ENCODE measurements at places on chromosomes 7 and 10.

GRCh38 chr7:11642841-11643240, 189.2 kb downstream of the THSD7A start:
- no peak for DNase-seq

DNA sequence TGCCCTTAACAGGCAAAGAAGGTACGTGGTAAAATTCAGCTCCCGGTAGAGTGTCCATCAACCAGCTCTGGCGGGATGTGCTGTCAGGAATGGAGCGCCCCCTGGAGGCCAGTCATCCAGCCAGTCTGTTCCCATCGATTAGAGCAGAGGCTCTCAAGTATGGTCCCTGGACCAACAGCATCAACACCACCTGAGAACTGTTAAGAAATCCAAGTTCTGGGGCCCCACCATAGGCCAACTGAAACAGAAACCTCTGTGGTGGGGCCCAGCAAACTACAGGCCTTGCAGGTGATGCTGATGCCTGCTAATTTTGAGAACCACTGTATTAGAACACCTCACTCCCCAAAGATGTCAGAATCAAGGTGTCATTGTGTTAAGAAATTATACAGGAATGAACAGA, 109.2 kb downstream of the DPY19L1 start:
- peak; percentile 33 for DNase-seq

DNA sequence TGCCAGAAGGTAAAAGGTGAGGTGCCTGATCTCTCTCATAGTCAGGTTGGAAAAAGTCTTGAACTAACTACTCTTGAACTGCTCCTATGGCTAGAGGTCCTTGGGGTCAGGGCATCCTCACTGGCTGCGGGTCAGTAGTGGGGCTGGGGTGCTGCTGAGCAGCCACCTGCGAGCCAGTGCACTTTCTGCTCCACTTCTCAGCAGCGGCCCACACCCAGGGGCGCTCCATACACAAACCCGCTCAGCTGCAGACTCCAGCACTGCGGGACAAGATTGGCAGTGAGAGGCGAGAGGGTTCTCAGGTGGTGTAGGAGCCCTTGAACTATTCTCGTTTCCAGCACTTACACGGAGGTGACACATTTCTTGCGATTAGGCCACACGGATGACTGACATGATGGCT, 6.0 kb downstream of the ABCA13 start:
- no peak for DNase-seq

DNA sequence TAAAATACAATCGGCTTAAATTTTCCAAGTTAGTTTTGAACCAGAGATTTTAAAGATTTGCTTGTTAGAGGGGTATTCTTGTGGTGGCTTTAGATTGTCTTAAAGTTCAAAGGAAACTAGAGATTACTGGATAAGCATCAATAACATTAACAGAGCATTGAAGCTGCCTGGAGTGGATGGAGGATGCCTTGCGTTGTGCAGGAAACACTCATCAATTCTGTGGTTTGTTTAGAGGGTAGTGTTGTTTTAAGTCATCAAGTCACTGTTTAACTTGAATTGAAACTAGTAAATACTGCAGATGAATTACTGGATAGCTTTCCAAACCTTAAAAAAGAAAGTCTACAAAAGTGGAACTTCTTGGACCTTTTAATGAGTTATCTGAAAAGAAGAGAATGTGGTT, 218.6 kb downstream of the CELF2 start:
- DNase-seq, result no peak

- DNase-seq, result no peak
These were observed 118.3 kb upstream of the KMT2E start for GRCh38 chr7:104895522-104896236.

DNA sequence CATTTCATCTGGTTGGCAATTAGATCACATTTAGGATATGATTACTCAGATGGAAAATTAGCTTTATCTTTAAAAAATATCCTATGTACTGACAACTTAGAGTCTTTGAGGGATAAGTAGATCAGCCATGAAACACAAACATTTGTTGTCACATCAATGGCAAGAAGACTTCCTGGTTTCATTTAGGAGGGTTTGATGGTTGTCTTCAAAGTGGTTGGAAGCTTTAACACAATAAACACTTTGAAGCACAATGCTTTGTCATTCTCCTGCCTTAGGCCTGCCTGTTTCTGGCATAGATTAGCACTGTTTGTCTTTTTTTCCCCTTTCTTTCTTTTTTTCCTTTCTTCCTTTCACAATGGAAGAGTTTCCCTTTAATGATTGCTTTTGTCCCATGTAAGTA, 20.5 kb downstream of the INHBA start:
- DNase-seq, result no peak

DNA sequence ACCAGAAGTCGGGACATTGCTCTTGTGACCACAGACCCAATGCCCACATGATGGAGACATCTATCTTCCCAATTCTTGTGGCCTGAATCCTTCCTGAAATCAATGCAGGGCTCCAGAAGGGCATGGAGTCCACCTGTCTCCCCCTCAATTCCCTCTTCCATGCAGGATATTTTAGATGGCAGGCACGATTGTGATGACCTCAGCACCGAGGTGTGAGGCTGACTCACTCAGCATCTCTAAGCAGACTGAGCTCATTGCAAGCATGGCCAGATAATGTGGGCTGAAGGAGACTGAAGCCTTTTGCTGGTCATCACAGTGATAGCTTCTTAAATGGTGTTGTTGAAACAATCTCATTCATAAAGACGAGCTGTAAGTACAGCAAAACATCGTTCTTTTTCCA, 374.9 kb upstream of the PODXL start:
- no peak for DNase-seq

GRCh38 chr10:126179637-126180036, 208.6 kb downstream of the ADAM12 start:
- DNase-seq, result no peak

- DNase-seq, result no peak
These were observed 105.9 kb downstream of the CPEB3 start for GRCh38 chr10:92184977-92185376.

DNA sequence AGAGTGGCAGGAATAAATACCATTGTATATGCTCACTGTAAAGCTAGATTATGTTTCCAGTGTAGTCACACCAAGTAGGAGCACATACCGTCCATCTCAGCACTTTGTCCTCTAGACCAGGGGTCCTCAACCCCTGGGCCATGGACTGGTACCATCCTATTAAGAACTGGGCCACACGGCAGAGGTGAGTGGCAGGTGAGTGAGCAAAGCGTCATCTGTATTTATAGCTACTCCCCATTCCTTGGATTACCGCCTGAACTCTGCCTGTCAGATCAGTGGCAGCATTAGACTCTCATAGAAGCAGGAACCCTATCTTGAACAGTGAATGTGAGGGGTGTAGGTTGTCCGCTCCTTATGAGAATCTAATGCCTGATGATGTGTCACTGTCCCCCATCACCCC, 735.3 kb downstream of the MAGI2 start:
- no peak for DNase-seq

DNA sequence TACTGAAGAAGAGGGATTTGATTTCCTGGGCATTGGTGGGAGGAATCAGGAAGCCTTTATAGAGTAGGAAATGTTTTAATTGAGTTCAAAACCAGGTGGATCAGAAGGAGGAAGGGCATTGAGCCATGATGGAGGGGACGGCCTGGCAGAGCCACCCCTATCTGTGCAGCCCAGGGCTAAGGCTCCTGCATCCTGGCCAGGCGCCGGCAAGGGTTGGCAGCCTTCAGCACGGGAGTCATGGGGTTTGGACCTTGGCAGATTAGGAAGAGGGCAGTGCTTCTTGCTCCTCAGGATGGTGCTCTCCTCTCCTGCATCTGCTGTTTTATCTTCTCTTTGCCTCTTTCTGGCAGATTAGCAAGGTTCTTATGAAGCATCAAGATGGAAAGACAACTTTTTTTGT, 12.5 kb downstream of the ZNF862 start:
- no peak for DNase-seq

DNA sequence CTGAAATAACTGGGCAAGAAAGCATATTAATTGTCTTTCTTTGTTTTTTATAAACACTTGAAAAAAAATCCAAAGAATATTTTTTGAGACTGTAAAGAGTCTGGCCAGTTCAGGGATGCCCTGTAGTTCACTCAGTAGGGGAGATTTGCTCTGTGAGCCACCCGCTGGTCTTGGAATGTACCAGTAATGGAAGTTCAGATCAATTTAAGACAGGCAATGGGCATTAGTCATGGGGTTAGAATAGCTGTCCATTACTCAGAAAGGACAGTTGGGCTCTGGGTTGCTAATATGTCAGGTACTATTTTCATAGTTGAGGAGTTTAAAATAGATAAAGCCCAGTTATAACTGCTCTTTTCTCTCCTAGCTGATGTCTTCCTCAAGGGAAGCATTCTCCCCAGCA, 38.7 kb downstream of the A1CF start:
- no peak for DNase-seq

- DNase-seq, result no peak
These were observed 4.8 kb upstream of the ZNF783 start for GRCh38 chr7:149257146-149257545.

- peak; percentile 78 for DNase-seq
These were observed 5.5 kb downstream of the ELOVL3 start for GRCh38 chr10:102231357-102232318.

- no peak for DNase-seq
These were observed 203.0 kb upstream of the GPR26 start for GRCh38 chr10:123463181-123463580.

GRCh38 chr10:79098596-79099015, 29.8 kb downstream of the ZMIZ1 start:
- no peak for DNase-seq

- no peak for DNase-seq
These were observed 504 bp upstream of the BMPER start for GRCh38 chr7:33904681-33905388.

GRCh38 chr7:47191876-47192291, 390.0 kb downstream of the TNS3 start:
- no peak for DNase-seq

- no peak for DNase-seq
These were observed 1245.5 kb downstream of the GATA3 start for GRCh38 chr10:9299966-9300365.

- no peak for DNase-seq
These were observed 163.3 kb downstream of the GRID1 start for GRCh38 chr10:86203162-86203905.

GRCh38 chr10:103748020-103748419, 107.4 kb downstream of the SH3PXD2A start:
- DNase-seq, result no peak

DNA sequence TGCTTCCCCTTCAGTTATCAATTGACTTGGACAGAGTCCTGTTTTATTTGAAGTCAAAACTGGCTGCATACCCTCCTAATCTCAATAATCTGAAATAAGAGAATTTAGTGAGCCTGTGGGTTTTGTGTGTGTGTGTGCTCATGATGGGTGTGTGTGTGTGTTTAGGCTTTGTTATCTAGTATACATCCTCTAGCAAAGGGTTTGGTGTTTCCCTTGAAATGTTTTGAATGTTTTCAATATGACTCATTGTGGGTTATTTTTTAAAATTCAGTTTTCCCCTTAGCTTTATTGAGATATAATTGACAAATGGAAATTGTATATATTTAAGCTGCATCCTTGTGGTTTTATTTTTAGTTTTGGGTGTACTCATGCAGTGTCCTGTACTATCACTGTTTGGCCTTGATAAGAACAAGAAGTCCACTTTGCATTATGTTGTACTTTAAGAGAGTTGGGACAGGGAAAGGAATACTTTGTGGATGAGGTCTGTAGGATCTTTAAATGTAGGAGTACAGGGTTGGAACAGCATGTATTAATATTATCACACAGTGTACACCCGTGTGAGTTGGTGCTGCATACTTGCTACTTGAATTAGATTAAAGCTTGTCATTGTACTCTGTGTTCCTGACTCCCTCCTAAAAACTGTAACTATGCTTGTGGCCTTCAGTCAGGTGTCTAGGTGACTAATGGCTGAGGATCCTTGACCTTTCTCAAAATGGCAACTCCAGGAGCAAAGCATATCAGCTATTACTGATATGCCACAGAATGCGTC, 58.3 kb downstream of the VCL start:
- DNase-seq, result no peak

- no peak for DNase-seq
These were observed 253.6 kb upstream of the NPVF start for GRCh38 chr7:25481891-25482290.

- no peak for DNase-seq
These were observed 1158.8 kb upstream of the SORCS1 start for GRCh38 chr10:108323274-108323798.

GRCh38 chr7:84513061-84513460, 318.5 kb upstream of the SEMA3A start:
- DNase-seq, result no peak

DNA sequence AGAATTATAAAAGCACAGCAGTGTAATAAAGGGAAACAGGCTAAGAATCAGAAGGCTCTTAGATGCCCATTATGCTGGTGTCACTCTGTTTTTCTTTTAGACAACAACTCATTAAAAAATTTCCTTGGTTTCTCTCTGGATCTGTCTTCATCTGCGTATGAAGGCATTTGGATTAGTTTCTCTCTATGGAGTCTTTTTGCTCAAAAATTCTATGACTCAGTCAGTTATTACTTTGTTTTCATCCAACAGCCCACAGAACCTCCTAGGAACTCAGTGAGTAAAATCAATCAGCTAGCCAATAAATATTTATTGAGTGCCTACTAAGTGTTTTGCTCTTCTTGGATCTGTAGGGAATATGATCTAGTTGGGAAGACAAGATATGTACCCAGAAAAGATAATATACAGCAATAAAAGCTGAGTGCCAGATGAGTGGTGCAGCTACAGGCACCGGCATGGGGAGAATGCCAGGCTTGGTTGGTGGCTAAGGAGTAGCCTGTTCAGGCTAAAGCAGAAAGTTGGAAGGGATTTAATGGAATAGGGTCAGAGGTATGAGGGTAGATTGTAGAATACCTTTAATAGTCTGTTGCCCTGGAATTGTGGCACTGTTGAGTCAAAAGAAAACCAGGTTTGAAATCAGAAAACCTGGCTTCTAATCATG, 156.2 kb downstream of the LRRC4 start:
- no peak for DNase-seq

GRCh38 chr10:31700181-31700611, 228.4 kb downstream of the ARHGAP12 start:
- no peak for DNase-seq

DNA sequence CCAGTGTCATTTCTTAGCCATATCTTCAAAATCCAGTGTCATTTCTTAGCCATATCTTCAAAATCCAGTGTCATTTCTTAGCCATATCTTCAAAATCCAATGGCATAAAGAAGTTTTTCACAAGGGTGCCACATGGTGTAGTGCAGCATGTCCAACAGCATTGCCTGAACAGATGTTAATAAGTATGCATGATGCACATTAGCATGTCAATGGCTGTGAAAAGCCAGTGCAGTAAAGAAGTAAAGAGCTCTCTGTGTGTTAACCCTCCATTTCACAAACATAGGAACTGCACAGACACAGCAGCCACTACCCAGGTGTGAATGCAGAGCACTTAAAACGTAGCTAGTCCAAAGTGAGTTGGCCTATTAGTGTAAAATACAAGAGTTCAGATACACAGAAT, 89.8 kb downstream of the GNAI1 start:
- DNase-seq, result no peak

DNA sequence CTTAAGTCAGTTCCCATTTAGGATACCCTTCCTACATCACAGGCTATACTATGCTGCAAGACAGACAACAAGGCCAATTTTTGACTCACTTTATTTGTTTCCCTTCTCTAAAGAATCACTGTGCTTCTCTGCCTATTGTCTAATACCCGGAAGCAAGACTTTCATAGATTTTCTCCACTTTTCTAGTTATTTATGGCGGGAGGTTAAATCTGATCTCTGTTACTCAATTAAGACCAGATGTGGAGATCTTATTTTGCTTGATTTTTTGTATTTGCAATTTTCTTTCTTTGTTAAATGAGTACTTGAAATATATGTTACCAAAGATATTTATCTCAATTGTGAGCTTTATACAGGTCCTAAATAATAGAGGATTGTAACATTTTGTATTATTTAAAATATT, 511.5 kb downstream of the ATRNL1 start:
- DNase-seq, result no peak

- DNase-seq, result no peak
These were observed 53.3 kb downstream of the DIP2C start for GRCh38 chr10:636016-636730.
